NCI-H510A treated with DMSO at 0.1 percent for 48 hours (cell line): ENCODE measurements at places on chromosomes 7 and 10.

DNA sequence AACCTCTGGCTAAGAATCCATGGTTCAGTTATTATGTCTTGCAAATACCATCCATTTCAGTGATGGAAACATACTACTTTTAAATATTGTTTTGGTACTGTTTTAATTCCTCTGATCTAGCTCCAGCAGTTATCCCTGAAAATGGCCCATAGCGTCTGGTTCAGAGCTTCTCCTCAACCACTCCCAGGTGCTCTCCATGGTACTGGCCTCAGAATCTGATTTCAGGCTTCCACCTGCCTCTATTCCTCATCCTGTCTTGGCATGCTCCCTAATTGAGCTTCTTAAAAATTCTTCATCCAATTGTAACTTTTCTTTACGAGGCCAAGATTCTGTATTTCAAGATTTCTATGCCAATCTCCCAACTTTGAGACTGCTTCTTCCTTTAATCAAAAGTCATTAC, 236.3 kb downstream of the HTR7 start:
- DNase-seq = no peak

GRCh38 chr10:74342991-74343390, 192.0 kb downstream of the ADK start:
- no peak for DNase-seq

DNA sequence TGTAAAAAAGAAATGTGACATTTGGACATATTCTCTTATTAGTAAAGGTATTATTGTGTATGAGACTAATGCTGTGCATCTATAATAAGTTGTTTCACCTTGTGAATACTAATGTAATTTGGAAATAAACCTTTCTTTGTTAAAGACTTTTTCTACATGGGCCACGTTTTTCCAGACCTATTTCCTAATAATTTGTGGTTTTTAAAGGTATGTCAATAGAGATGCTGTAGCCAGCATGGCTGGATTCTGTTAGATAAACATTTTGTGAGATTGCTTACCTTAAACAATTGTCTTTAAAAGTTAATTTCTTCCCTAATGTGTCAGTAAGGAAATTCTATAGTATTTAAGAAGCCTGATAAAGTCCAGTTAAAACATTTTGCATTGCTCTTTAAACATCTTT, 56.0 kb downstream of the KAT6B start:
- DNase-seq = no peak

- DNase-seq = no peak
Measured at GRCh38 chr7:158447506-158448171, 140.0 kb downstream of the PTPRN2 start.

DNA sequence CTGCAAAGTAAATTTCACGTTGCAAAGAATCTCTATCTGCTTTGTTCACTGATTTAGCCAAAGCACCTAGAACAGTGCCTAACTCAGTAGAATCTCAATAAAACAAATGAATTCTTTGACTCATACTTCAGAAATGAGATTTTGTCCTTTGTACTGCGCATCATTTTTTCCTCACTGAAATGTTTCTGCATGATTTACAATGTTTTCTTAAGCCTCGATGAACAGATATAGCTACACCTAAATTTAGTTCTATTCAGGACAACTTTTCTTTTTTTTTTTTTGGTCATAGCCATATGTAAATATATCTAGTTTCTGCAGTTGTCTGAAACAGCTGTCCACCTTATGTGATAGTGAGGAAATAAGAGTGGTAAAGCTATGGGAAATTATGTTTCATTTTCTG, 15.3 kb downstream of the GNAT3 start:
- no peak for DNase-seq
